Smooth muscle cell of the brain vasculature (primary cell): ENCODE measurements at places on chromosomes 11 and 22.

DNA sequence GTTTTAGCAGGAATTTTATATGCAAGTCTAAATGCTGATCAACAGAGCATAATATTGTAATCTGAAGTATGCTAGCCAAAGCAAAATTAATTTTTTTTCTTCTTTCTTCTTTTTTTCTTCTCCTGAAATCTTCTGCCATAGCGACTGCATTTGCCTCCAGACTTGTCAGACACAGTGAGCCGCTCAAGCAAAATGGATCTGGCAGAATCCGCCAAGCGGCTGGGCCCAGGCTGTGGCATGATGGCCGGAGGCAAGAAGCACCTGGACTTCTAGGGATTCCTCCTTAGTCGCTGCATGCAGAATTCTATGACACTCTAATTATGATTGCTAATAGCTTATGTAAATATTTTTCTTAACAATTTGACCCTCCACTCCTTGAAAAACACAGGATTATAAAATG, 27.9 kb downstream of the PAX6 start:
- DNase-seq, result no peak

DNA sequence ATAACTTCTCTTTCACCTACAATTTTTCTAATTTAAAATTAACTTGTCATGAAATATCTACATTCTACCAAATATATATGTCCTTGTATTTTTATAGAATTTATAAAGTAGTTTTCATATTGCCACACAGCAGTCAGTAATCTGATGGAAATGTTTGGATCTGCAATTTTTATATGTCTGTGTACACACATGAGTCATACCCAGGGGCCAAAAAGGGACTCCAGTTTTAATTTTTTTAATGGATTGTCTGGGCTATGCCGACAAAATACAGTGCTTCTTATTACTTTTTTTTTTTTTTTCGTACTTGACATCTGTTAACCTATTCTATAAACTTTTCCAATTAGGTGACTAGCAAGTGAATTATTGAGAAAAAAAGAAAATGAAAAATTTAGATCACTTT, 6.3 kb downstream of the GUCY1A2 start:
- DNase-seq, result no peak

GRCh38 chr11:122154994-122155393, 39.0 kb upstream of the BLID start:
- DNase-seq, result no peak

DNA sequence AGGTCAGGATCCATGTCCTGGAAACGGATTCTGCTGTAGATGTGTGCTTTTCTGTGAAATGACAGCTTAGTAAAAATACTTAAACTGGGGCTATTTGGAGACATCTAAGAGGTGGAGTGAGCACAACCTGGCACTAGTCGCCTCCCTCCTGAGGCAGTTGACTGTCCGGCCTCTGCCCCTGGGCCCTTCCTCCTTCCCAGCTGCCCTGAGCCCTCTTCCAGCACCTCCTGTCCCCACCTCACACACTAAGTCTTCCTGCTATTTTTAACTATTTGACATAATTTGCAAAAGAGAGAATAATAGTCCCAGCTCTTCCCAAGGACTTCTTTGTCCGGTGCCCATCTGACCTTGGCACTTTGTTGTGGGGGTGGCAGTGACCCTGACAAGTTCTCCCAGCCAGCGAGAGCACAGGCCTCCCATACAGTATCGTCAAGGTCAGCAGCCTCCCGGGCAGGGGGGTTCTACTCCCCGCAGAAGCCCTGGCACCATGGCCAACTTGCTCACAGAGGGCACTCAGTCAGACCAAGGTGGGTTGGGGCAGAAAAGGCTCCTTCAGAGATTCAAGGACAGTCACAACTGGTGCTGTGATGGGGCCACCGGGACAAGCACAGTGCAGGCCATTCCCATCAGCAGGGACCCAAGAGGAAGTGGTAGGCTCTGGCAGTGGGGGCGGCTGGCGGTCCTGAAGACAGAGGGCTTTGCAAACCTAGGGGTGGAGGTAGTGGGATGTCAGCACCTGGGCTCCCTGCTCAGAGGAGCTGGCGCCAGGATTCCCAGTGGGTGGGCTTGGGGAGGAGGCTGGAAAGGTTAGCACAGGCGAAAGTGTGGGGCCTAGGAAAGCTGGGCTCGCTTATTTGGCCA, 5.5 kb upstream of the NEAT1 start:
- DNase-seq, result no peak

DNA sequence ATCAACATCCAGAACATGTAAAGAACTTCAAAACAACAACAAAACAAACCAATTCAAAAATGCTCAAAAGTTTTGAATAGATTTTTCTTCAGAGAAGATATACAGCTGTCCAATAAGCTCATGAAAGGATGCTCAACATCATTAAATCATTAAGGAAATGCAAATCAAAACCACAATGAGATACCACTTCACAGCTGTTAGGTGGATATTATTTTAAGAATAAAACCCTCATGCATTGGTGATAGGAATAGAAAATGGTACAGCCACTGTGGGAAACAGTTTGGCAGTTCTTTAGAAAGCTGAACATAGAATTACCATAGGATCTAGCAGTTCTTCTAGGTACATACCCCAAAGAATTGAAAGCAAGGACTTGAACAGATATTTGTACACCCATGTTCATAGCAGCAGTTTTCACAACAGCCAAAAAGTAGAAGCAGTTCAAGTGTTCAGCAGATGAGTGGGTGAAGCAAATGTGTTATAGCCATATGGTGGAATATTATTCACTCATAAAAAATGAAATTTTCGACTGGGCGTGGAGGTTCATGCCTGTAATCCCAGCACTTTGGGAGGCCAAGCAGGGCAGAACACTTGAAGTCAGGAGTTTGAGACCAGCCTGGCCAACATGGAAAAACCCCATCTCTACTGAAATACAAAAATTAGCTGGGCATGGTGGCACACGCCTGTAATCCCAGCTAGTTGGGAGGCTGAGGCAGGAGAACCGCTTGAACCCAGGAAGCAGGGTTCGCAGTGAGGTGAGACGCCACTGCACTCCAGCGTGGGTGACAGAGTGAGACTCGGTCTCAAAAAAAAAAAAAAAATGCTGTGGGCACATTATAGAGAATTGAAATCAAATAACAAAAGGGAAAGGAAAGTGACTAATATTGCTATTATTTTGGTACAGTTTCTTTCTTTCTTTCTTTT, 42.9 kb downstream of the CBL start:
- no peak for DNase-seq

GRCh38 chr11:121671283-121672168, 218.8 kb upstream of the SORL1-AS1 start:
- DNase-seq, result no peak

DNA sequence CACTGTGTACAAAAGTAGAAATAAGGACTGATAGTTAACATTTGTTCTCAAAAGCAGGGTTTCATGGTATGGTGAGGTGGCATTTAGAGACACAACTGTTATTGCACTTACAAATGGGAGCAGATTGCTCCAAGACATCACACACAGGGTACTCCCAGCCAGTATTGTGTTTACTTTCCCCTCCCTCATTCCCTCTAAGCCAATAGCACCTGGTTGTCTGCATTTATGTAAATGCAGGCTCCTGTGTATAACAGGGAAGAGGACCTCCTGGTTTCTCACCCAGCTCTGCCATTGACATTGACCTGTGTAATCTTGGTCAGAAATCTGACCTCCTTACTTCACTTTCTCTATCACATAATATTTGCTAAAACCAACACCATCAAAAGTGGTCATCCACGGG, 154.4 kb downstream of the NAV2 start:
- no peak for DNase-seq

- no peak for DNase-seq
These were observed 163.8 kb upstream of the BDNF start for GRCh38 chr11:27864091-27864491.

GRCh38 chr11:31913985-31914384, 102.9 kb upstream of the PAX6 start:
- no peak for DNase-seq

DNA sequence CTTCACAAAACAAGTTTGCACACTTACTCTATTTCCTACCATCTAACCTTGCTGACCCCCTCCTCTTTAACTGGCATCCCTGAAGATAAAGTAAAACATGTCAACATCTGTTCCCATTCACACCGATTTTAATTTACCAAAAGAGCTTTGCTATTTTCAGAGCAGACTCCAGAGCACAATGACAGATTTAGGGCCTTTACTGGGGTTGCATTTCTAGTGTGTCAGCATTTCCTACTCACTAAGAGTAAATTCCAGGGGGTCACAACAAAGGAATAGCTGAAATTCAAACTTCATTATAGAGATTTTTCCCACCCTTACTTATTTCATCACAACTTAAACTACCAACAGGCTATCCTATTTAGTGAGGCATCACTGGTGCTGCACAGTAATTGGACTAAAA, 60.8 kb downstream of the SOX6 start:
- no peak for DNase-seq

DNA sequence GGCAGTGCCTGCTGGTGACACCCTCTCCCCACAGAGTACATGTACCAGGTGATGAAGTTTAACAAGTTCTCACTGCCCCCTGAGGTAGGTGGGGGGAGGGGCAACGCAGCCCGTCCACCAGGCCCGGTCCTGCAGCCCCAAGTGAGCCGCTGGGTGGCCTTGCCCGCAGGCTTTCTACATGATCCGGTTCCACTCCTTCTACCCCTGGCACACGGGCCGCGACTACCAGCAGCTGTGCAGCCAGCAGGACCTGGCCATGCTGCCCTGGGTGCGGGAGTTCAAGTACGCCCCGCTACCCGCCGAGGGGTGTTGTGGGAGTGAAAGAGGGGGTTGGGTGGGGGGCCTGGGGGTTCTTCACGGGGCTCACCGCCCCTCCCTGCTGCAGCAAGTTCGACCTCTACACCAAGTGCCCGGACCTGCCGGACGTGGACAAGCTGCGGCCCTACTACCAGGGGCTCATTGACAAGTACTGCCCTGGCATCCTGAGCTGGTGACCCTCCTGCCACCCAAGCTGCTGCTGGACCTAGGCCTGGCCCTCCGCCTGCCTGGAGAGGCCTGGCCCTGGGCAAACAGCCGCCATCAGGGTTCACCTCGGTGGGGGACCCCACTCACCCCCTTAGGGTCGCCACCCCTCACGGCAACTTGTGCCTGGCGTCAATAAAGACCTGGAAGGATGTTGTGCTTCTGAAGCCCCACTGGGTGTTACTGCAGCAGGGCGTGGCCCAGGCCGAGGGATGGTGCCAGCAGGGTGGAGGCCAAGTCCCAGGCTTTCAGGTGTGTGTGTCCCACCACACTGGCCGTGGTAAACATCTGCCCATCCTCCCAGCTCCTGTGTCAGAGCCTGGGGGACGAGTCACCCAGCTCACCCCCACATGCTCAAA, 2.9 kb downstream of the MIOX start:
- DNase-seq, result no peak

DNA sequence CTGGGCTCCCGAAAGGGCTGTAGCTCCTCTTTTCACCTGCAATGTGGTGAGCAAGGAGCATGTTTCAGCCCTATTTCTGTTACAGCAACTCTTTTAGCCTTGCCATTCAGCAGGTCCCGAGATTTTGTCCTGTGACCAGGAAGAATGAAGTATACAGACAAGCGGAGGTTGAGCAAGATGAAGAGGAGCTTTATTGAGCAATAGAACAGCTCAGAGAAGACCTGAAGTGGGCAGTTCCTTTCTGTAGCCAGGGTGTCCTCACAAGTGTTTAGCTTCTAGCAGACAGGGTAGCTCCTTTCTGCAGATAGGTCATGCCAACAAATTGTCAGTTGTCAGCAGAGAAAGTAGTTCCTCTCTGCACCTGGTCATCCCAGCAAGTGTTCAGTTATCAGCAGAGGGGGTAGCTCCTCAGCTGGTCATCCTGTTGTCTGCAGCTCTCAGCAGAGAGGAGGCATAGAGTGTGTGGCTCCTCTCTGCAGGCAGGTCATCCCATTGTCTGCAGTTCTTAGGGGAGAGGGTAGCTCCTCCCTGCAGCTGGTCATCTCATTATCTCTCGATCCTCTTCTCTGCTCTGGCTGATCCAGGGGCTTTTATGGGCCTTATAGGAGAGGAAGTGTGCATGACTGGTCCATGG, 5.4 kb upstream of the OR56A4 start:
- DNase-seq, result no peak

DNA sequence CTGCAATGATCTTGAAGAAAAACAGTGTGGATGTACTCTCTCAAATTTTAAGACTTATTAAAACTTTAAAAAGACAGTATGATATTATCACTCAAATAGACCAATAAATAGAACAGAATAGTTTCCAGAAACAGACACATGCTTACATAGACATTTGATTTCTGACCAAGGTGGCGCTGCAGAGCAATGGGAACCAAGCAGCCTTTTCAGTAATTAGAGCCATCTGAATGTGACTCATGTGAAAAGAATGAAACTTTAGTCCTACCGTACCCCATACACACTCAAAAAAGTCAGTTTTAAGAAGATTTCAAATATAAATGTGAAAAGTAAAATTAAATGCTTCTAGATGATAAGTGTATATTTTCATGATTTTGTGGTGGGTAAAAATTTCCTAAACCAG, 74.2 kb upstream of the MS4A8 start:
- DNase-seq, result no peak

- DNase-seq, result no peak
These were observed 21.6 kb upstream of the TMA7B start for GRCh38 chr22:39938509-39939111.

DNA sequence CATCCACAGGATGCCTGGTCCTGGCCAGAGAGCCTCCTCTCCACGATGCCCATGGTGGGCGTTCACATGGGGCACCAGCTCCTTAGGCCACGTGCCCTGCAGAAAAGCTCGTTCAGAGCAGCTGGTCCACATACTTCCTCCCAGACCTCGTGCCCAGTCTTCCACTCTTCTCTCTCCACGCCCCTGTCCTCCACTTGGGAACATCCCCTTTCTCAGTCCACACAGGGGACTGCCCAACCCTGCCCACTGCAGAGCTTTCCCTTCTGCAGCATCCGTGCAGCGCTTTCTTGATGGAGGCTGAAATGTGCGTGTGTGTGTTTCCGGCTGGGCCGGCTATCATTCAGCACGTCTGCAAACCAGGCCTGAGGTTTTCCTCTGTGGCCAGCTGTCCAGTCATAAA, 11.3 kb downstream of the TPCN2 start:
- no peak for DNase-seq

GRCh38 chr11:1673446-1674172, 23.4 kb upstream of the KRTAP5-6 start:
- DNase-seq, result no peak

DNA sequence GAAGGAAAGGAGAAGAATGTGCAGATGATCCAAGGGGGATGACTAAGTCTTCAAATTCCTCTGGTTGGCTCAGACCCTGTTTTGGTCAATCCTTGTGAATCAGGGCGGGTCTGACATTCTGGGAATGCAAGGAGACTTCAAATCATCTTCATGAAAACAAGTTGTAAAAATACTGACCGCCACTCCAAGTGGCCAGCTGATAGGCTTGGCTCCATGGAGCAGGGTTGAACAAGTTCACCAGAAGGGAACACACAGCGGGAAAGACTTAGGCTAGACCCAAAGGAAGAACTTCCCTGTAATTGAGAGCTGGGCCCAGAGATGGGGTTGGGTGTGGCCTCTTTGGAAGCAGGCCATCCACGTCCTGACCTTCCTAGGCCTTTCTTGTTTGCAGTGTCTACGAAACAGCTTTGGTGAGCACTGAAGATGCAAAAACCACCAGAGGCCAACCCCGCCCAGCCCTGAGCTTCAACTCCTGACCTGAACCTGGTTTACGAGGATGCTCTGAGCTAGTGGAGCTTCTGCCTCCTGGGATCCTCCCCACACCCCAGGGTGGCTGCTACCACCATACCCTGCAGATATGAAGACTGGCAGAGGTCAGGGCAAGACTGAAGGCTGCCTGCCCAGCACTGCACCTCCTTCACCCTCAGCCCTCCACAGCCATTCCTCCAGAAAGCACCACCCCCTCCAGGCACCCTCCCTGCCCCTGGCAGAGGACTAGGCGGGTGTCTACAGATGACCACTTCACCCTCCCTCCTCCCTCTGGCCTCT, 26.1 kb downstream of the GDPD5 start:
- DNase-seq, result peak; percentile 37

- DNase-seq, result no peak
These were observed 1.8 kb downstream of the DEPDC7 start for GRCh38 chr11:33017478-33017877.
